Panc1 (cell line): ENCODE measurements at places on chromosomes 7 and 10. TPM values are rescaled to one million over a fixed set of nuclear protein-coding genes. Genes with fewer than 3 reads are reported as not detected.

CTNNA3 gene
- total RNA-seq: 0.85 TPM

COBL gene
- 0.39 TPM for total RNA-seq

DNA sequence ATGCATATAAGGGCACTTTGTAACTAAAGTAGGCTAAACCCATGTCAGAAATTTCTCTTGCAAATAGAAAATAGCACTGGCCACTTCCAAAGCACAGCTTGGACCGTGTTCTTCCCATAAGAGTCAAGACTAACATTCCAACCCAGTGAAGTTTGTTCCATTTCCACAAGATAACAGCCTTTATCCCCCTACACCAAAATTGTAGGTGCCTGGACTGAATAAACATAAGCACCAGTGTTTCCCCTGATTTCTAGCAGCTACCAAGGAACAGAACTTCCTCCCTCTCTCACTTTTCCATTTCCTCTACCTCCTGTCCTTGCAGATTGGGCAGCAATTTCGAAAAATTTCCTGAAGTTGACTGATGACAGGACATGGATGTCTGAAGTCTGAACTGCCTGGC lies 219.7 kb downstream of the CREB5 start:
- DNase-seq: no peak

- DNase-seq: no peak
These were observed 234.4 kb upstream of the IMMP2L start for GRCh38 chr7:111796671-111797070.

DNA sequence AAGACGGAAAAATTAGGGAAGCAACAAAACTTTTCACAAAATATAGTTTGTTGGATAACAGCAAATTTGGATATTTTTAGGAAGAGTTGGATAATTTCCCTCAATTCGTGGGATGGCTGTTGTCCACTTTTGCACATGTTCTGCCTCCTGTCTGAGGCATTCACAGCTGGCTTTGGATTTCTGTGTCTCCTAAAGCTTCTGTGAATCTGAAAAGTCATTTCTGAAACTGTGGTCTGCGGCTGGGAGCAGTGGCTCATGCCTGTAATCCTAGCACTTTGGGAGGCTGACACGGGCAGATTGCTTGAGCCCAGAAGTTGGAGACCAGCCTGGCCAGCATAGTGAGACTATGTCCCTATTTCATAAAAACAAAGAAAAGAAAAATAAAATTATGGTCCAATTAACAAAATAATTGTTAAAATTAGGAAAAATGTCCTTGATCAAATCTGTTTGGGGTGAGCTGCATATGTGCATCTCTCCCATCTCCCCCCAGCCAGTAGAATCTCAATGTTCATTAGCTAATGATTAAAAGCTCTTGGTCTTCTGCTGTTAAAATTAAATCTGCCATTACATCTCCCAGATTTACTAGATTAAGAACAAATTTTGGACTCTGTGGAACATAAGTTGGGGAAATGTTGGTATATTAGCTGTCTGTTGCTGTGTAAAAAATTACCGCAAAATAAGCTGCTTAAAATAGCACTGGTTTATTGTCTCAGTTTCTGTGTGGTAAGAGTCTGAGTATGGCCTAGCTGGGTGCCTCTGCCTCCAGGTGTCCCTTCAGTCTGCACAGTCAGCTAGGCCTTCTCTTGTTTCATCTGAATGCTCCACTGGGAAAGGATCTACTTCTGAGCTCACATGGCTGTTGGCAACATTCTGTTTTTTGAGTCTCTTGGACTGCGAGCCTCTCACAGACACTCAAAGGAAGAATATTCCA lies 332.0 kb upstream of the FZD1 start:
- DNase-seq: no peak

DNA sequence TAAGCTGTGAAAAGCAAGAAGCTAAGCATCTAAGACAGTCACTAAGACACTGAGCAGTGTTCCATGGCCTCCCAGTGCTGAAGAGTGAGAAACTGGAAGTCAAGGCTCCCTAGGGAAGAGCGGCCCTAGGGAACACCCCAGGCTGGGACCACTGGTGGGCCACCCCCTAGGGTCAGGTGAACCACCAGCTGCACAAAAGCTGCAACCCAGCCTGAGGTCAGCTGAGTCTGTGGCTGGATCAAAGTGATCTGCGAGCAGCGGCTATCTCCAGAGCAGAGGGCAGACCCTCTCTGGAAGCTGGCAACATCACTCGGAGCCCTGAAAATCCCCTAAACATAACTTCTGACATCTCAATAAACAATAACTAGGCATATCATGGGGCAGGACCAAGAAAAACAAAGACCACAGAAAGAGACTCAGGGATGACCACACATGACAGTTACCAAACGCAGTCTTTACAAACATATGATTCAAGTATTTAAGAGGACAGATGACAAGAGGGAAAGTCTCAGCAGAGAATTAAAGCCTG lies 125.8 kb downstream of the DLG5 start:
- no peak for DNase-seq

DNA sequence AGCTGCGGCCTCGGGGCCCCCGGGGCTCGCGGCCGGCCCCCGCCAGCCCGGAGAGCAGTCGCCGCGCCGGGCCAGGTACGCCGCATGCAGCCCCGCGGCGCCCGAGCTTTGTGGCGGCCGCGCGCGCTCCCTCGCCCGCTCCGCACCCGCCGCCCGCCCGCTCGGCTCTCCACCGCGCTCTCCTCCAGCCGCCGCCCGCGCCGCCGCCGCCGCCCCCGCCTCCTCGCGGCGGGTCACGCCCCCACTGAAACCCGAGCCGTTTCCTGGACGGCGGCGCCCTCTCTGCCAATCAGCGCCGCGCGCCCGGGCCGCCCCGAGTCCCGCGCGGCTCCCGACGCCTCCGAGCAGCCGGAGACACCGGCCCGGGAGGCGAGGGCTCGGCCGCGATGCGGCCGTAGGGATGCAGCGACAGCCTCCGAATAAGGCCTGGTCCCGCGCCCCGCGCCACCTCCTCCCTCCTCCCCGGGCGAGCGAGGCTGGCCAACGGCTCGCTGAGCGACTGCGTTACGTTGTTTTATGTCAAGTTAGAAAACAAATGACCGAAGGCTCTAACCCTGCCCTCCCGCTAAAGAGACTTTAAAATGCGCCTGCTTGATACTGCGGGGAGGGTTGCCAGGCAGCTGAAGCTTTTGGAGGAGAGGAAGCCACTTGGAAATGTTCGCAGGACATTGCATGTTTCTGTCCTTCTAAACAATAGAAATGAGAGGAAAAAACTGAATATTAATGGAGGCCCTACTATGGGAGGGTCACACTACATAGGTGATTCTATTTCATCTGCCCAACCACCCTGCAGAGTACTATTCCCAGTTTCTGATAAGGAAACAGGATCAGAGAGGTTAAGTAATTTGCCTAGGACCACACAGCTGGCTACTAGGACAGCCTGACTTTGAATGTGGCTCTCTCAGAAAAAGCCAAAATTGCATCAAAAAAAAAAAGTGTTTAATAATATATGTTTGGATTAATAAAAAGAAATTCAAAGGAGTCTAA lies at the start of gene FGFR2:
Gene FGFR2, minus strand, starts transcription at position 182 of the 987 bp plus-strand sequence. CDS start 4,627 bp downstream, outside the sequence.
- DNase-seq: no peak

DNA sequence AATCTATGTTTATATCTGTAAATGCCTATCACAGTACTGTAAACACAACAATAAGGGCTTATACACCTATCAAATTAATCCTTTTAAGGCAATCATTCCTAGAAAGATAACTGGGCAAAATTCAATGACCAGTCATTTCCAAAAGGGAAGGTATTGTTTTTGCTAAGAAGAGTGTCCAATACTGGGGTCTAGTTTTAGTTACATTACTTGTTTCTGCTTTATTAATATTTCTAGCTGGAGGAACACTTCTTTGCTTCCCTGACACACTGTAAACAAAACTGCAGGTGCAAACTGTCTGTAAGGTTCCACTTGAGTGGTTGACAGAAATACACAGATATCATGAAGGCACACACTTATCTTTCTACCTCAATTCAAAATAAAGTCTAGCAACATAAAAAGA lies 84.2 kb upstream of the FAM133B start:
- no peak for DNase-seq

GRCh38 chr10:113999531-113999930 lies 44.1 kb upstream of the ADRB1 start:
- DNase-seq: no peak

GRCh38 chr7:151110236-151110940 lies 24.1 kb downstream of the AGAP3 start:
- DNase-seq: no peak

GRCh38 chr10:132724446-132724845 lies 61.5 kb downstream of the NKX6-2 start:
- no peak for DNase-seq
